ENCODE measurements at places on chromosomes 5 and 9.

DNA sequence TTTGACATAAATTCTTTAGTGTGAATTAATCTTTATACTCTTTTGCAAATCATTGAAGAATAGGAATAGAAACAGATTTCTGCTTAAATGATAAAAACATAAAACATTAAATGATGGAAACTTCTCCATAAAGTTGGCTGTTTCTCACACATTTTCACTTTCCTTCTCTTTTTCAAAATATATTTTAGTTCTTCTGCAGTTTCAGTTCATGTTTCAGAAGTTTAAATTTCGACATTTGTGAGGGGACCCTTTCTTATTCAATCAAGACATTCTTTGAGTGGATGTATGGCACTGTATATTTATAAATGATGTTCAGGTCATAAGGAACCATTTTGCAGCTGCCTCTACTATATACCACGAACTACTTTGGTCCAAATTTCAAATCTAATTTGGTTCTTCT, 34.6 kb downstream of the TNFAIP8 start:
- DNase-seq: no peak

DNA sequence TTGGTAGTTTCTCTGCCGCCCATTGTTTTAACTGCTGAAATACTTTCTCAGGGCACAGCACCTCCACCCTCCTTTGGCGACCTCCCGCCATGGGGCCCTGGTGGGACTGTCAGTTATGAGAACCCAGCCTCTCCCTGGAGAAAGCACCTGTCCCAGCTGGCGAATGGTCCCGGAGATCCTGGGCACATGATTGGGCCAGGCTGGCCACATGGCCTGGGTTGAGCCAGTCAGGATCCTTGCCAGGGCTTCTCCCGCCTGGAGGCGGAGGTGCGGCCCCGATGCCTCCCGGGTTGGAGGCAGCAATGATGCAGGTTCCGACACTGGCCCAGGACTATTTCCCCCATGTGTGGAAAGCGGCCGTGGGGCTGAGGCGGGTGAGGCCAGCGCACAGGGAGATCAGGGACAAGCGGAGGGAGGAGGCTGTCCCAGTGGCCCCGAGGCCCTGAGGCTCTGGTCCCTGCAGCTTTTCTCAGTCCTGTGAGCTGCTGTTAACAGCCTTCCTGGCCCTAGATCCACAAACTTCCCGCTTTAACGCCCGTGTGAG, 13.6 kb downstream of the UNC5A start:
- DNase-seq: no peak

GRCh38 chr5:31798168-31798567, 159.2 kb downstream of the PDZD2 start:
- DNase-seq: no peak

- DNase-seq: no peak
These were observed 42.0 kb downstream of the SHB start for GRCh38 chr9:38026840-38027527.

DNA sequence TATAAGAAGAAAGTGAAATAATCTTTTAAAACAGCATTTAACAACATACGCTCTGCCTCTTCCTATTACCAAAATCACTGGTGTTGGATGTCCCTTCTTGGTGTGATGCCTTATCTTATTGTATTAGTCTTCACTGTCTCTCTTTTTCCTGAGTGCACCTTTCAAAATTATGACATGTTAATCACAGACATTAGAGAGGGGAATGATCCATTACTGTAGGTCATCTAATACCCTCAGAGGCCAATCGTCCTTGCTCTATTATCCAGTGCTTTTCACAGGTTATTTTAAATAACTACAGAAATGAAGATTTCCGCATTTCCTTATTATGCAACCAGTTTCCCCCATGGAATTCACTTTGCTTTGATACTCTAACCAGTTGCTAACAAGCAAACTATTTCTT, 1292.7 kb downstream of the MAT2B start:
- no peak for DNase-seq

GRCh38 chr5:180375291-180375690, 22.2 kb upstream of the GFPT2 start:
- no peak for DNase-seq

GRCh38 chr9:79619930-79620329, 48.2 kb downstream of the TLE4 start:
- no peak for DNase-seq

DNA sequence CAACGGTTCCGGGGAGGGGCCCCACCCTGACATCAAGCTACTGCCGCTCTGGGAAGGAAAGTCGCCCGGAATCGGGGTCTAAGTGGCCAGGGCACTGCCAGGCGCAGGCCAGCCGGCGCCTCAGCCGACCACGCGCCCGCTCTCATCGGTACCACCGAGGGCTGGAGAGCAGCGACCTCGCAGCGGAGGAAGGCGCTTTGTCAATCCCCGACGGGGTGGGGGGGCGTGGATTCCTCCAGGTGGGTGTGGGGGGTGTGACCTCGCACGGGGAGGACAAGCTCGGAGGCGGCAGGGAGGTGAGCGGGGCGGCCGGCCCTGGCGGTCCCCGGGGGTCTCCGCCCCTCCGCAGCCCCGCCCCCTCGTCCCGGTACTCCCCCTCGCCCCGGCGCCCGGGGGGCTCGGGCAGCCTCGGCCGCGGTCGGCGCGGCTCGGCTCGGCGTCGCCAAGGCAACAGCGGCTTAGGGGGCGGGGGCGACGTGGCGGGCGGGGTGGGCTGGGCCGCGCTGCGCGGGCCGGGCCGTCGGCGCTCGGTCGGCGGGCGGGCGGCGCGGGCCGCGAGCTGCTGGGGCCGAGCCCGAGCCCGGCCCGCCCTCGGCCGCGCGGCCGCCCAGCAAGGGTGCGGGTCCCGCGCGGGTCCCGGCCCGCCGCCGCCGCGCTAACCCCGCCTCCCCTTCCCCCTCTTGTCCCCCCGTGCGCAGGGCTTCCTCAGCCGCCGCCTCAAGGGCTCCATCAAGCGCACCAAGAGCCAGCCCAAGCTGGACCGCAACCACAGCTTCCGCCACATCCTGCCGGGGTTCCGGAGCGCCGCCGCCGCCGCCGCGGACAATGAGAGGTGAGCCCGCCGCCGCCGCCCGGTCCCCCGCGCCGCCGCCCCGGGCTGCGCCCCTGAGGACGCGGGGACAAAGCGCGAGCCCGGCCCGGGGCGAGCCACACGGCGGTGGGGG, 47.5 kb downstream of the DAB2IP start:
- peak; percentile 60 for DNase-seq

DNA sequence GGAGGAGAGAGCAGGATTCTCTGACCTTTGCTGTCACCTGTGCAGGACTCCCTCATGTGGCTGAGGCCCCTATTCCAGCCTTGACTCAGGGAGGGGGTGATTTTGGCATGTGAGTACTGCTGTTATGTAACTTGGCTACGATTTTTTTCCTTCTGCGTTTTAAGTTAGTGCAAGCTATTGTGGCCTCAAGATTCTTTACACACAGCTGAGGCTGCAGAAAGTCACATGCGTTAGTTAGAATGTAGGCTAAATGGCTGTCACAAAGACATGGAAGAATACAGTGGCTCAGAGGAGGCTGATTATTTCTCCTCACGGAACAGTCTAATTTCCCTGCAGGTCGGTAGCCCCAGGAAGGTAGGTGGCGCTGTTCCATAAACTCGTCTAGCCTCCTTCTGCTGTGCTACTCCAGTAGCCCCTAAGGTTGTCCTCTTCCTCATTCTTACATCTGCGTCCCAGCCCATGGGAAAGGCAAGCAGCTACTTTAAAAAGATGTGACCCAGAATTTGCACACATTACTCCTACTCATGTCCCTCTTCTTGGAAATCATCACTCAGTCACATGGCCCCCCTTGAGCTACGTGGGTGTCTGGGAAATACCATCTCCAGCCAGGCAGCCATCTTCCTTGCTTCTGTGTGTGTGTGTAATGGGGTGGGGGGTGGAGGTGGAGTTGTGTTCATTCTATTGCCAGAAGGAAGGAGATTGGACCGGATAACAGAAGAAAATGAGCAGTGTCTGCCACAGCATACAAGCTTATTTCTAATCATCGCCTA, 486.6 kb downstream of the CCDC171 start:
- DNase-seq: peak; percentile 28

GRCh38 chr5:136769900-136770684, 404.7 kb upstream of the TRPC7 start:
- peak; percentile 74 for DNase-seq

GRCh38 chr5:154779105-154779504, 23.9 kb downstream of the LARP1 start:
- DNase-seq: no peak

GRCh38 chr5:116265471-116265870, 180.6 kb downstream of the COMMD10 start:
- DNase-seq: no peak

- DNase-seq: no peak
These were observed 22.7 kb upstream of the FSTL4 start for GRCh38 chr5:133635051-133635450.

DNA sequence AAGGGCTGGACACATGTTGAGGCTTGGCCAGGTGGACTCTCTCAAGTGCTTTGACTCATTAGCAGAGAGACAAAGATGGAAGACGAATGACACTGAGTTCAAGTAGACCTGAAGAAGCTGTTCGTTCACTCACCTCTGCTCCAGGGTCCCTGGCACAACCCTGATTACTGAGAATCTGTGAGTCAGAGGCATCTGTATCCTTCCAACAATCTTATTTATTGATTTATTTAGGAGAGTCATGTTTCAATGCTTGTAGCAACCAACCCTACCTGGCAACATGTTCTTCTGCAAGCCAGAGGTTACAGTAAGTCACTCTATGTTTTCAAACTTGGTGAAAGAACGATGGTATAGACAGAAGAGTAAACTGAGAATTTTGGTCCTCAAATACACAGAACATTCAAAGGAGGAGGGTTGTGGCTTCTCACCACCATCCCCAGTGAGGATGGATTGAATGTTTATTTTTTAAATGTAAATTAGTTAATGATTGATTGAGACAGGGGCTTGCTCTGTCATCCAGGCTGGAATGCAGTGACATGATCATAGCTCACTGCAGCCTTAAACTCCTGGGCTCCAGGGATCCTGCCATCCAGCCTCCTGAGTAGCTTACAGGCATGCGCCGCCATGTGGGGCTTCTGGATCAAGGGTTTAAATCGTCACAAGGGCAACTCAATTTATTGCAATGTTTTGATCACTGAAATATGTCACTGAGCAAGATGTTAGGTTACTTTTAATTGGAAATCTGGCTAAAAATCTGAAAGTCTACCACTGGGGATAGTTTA, 55.7 kb upstream of the CARTPT start:
- no peak for DNase-seq

- no peak for DNase-seq
These were observed 359.5 kb downstream of the TMEM167A start for GRCh38 chr5:82717738-82718137.

DNA sequence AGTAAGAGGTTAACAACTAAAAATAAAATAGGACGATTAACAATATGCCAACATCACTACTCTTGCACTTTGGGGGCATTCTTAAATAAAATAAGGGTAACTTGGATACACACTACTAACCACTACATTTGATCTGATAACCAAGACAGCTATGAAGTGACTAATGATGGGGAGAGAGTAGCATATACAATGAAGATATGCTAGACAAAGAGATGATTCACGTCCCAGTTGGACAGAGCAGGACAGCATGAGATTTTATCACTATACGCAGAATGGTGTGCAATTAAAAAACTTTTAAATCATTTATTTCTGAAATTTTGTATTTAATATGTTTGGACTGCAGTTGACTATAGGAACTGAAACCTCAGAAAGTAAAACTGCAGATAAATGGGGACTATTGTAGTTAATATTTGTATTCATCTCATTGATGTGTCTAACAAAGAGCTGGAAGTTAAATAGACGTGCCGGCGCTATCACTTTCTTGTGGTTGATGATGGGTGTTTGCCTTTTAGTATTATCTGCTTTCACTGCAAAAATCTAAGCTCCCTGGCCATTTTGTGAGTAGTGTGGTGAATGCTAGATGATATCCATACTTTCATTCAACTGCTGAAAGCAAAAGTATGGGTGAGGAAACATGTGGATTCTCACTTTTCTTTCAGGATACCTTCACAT, 18.7 kb downstream of the GIN1 start:
- DNase-seq: no peak

GRCh38 chr5:82307451-82307850, 29.3 kb upstream of the RPS23 start:
- peak; percentile 50 for DNase-seq

DNA sequence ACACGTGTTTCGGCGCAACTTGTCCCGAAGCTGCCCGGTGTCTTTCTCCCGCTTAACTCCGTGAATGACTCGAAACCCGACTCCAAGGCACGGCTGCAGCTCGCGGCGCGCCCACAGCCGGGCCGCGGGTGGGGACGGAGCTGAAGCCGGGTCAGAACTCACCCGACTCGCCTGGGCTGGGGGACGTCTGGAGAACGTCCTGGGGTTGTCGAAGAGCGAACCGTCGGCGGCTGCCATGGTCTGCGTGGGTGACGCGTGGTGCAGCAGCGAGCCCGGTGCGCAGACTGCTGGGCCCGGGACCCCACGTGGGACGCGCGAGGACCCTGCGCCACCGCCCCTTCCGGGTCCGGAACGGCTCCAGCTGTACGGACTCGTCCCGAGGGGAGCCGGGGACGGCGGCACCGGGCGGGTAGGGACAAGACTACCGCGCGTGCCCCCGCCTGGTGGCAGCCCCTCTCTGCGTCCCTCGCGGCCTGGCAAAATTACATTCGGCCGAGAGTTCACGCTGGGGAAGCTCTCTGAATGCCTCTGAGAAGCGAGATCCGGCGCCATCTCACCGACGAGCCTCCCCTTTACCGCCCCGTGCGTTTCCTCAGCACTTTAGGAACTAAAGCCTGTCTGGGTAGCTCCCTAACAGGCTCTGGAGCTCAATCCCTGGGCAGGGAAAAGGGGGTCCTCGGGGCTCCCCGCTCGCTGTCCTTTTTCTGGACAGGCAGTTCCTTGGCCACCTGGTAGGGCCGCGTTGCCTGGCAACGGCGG, at the start of gene DDX31:
TSS of gene DDX31 (minus strand) at position 286 of the 759 bp plus-strand sequence. CDS start at position 237, 49 bp downstream.
- DNase-seq: peak; percentile 78

- no peak for DNase-seq
These were observed 19.1 kb downstream of the TMEM232 start for GRCh38 chr5:110707260-110707844.

- peak; percentile 79 for DNase-seq
These were observed 796 bp upstream of the GADD45G start for GRCh38 chr9:89603767-89604665.

- no peak for DNase-seq
These were observed 82.0 kb downstream of the SLC1A1 start for GRCh38 chr9:4572184-4572826.

- DNase-seq: no peak
These were observed 334.9 kb downstream of the BNC2 start for GRCh38 chr9:16535555-16535954.

DNA sequence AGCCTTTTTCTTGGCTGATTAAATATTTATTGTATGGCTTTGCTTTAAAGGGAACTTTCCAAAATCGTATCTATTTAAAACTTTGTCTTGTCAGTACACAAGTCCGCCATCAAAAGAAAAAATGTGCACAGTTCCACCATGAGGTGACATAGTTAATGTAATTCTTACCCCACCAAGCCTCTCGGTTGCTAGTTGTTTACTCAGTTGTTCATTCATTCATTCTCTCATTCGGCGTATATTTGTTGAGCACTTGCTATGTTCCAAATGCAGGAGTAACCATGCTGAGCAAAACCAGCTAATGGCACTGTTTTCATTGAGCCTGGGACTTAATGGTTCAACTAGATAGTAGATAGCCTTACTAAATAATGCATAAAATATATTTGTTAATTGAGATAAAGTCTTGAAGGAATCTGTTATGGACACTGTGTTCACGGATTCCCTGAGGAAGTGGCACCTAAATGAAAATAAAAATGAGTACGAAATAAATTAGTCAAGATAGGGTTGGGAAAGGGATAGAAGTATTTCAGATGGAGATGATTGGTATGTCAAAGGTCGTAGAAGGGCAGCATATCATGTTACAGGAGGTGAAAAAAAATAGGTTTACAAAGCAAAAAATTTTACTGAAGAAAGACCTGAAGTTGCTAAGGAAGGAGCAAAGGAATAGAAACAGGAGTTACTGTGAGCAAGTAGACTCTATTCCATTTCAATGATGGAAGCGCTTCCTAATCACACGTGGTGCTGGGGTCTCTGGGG, 1.5 kb downstream of the DCAF10 start:
- DNase-seq: no peak
